ENCODE measurements at places on chromosomes 3 and 15.

DNA sequence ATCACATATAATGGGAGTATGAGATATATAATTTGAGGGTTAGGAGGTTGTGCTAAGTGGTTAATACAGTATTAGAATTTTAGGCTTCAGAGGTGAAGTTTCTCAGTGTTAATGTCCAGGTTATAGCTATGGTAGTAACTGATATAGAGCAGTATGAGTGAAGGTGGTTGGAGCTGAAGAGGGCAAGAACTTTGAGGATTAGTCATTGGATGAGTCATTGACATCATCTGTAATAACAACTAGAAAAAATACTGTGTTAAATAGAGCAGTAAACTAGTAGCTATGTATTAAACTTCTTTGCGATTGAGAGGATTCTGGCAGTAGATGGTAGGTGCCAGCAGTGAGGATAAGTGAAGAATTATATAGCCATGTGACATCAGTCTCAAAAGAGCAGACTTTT is 47.5 kb upstream of the EIF3J start:
- no peak for DNase-seq

DNA sequence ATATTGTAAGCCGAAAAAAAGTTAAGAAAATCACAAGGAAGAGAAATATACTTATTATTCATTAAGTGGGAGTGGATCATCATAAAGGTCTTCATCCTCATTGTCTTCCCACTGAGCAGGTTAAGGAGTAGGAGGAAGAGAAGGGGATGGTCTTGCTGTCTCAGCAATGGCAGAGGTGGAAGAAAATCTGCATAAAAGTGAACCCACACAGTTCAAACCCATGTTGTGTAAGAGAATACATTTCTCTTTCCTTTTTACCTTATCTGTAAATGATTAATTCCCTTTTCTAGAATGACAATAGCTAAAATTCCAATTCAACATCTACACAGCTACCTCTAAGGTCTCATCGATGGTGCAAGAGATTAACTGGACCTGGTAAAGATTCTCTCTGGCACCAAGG is 904.6 kb downstream of the EPHA3 start:
- DNase-seq: no peak

- DNase-seq: no peak
Observed at GRCh38 chr3:154776549-154777225, 303.4 kb upstream of the MME start.

- no peak for DNase-seq
Observed at GRCh38 chr15:35028235-35028984, 40.3 kb upstream of the ZNF770 start.

DNA sequence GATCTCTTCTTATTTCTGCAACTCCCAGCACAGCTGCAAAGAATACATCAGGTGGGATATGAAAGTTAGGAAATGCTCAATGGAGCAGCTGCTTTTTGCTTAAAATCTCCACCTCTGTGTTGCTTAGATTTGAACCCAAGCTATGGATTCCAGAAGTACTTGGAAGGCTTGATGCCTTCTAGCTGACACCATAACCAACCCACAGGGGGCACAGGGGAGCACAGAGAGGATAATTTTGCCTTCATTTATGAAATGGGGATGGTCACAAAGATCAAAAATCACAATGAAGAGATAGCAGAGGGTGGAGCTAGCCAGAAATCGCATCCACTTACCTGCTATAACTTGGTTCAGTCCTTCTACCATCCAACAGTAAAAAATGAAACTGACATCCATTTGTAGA is 75.7 kb downstream of the DUT start:
- DNase-seq: no peak

- DNase-seq: no peak
Observed at GRCh38 chr3:11593318-11594034, 50.2 kb downstream of the VGLL4 start.

GRCh38 chr3:58260733-58261132 is 23.1 kb downstream of the ABHD6 start:
- no peak for DNase-seq

GRCh38 chr3:65689436-65689835 is 349.3 kb downstream of the MAGI1 start:
- DNase-seq: no peak

DNA sequence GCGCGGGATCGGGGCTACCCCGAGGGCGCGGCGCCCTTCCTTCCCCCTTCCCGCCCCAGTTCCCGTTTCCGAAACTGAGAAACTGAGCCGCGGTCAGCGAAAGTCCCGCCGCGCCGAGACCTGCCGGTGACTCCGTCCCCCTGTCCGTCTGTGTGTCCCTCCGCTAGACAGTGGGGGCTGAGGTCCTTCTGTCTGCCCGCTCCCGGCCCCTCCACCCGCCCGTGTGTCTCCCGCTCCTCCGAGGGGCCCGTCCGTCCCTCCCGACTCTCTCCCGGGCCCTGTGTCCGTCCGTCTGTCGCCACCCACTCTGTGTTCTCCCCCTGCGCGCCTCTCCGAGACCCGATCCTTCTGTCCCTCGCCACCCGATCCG is 426 bp downstream of the PRKCD start:
- DNase-seq: no peak

DNA sequence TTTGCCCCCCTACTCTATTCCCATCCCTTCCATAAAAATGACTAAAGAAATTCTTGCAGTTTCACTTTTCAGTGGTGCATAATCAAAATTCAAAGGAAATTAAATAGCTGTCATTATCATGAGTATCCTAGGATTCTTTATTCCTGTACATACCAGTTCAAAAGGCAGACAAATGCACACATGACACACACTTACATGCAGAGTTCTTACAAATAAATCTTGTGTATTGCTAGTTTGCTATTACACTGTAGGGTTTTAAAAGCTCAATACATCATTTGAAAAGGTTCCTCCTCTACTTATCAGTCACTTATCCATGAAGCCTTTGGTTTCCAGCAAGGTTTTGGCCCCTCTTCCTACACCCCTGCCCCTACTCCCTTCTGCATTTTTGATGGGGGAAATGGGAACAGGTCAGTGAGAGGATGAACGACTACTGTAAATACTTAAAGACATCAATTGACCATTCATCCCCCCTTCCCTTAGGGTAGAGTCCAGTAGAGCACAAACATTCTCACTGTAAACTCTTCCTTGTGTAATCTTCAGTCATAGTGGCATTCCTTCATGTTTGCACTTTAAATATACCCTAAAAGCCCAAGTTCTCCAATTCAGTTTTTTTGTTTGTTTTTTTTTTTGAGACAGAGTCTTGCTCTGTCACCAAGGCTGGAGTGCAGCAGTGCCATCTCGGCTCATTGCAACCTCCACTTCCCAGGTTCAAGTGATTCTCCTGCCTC is 92.6 kb downstream of the SUCLG2 start:
- DNase-seq: no peak

DNA sequence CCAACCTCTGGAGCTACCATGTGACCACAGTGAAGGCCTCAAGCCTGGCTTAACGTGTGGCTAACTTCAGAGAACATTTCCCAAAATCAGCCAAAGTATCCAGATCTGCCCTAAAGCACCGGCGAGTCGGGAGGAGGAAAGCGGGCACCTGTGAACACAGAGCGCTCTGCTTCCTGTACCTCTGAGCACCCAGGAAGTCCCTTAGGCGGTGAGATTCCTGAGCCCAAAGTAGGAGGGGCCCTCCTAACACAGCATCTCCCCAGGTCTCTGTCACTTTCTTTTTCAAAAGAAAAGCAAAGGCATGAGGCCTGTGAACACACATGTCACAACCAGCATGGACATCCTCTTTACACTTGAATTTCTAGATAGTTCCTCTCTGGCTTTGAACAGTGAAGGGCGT is 944 bp upstream of the EIF4E3 start:
- no peak for DNase-seq

DNA sequence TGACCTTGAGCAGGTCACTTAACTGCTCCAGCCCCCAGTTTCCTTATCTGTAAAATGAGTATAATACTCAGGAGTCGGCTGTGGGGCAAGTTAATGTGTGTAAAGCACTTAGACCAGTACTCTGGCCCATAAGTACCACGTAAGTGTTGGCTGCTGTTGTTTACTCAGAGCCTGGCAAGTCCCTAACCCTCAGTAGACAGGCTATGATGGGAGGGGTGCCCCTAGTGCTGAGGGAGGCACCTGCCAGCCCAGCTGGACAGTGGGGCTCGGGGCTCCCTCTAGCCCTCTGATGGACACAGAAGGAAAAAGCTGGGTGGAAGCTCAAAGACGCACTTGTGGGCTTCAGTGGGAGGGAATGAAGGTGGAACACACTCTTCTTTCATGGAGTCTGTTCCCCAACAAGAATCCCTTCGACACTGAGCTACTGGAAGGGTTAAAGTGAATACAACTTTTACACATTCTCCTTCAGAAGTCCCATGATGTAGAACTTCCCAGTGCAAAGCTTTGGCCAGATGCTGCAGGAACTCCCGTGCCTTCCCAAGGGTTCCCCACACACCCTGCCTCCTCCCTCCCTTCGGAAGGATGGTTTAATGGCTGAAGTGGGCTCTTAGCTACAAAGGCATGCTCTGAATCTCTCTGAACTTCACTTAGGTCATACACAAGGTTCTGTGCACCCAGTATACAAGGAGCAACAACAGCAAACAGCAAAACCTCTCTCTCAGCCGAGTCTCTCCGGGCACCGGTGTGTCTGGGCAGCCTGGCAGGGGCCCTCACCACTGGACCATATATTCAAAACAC is 25.4 kb downstream of the TMEM44 start:
- no peak for DNase-seq

DNA sequence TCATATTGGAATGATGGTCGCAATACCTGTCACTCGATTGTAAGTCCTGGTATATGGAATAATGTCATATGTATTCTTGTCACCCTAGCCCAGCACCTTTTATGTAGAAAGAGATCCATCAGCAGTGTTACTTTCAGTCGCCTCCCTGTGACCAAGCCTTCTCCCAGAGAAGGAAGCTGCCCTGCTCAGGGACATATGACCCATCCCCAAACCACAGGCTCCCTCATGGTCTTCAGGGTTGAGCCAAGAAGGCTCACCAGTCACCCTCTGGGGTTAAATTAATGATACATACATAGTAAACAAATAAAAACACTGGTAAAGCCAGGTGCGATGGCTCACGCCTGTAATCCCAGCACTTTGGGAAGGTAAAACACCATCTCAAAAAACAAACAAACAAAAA is 4.6 kb upstream of the MFGE8 start:
- DNase-seq: no peak

DNA sequence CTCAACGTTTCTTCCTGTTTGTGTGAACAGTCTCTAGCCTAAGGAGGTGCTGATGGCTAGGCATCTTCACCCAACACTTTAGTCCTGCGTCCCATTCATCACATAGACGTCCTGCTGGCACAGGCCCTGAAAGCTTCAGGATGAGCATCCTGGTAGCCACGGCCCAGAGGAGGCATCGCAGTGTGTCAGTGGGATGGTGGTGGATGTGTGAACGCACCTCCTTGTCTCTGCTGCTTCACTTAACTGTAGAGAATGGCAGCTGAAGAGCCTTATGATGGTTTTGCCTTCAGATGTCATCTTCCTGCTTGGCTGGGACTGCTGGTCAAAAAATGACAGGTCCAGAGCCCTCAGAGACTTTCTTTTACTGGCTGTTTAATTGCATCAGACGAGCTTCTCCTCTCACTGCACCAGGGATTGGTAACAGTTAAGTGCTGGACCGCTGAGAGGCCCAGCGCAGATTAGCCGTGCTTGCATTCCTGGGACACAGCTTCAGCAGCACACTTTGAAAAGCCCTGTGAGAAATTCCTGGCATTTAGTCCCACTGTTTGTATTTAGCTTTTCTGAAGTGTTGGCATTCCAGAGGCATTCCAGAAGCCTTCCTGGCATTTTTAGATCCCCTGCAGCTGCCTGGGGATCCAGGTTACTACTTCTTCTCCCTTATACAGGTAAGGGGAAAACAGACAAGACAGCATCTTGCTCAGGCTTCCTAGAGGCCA is 132.4 kb upstream of the PLXNA1 start:
- no peak for DNase-seq

- no peak for DNase-seq
Observed at GRCh38 chr3:58524326-58524888, 12.6 kb downstream of the ACOX2 start.

DNA sequence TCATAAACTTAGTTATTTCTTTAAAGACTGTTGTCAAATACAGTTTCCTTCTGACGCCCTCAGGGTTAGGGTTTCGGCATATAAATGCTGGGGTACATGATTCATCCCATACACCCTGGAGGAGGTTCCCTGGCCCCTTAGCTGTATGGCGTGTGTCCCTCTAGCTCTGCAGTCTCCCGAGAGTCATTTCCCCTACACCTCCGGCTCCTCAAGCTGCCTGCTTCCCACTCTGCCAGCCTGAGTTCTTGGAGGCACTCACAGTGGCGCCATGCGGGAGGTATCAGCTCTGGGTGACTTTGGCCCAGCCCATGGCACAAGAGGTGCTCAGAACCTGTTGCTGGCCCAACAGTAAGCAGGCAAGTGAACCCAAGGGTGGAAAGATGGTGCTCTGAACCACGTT is 70.2 kb upstream of the TRPM1 start:
- no peak for DNase-seq

GRCh38 chr3:106168962-106169750 is 300.3 kb upstream of the CBLB start:
- no peak for DNase-seq

DNA sequence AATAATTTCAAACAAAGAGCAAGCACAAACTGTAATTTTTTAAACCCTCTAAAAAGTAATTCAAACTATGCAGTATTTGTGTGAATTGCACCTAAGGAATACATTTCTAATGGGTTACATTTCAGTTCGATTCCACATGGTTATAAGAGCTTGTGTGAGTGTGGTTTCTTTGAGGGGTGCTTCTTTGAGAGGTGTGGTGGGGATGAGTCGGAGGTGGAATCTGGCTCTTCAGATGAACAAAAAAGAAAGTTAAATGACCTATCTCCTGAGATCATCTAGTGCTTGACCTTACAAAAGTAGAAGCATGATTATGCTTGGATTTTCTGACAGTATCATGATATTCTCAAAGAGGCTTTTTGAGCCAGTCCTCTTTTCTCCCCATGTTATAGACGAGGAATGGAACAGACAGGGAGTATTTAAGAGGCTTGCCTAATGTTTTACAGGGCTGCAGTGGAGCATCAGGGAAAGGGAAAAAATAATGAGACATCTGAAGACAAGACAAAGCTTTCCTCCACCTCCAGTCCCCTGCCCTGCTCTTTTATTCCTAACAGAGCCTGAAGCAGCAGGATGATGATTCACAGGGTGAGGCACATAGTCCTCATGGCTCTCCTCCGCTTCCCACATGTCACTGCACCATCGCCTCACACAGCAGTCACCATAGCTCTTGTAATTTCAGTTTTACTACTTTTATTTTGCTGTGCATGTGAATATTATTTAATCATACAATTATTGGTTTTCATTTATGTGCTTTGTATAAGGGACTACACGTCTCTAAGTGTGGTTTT is 82.0 kb downstream of the LYSMD4 start:
- DNase-seq: no peak

- no peak for DNase-seq
Observed at GRCh38 chr15:49875392-49875791, 243.6 kb downstream of the ATP8B4 start.

- DNase-seq: no peak
Observed at GRCh38 chr15:40430271-40430805, 10.4 kb upstream of the BAHD1 start.
